Stimulated activated CD8-positive, alpha-beta memory T cell treated with anti-CD3 and anti-CD28 coated beads, Interleukin-2, amount 100 ng/mL, for 1 hour (primary cell): ENCODE measurements at places on chromosomes 11 and 22.

- no peak for DNase-seq
These were observed 8.8 kb downstream of the ZP1 start for GRCh38 chr11:60876168-60876485.

GRCh38 chr11:1693327-1694063, 3.5 kb upstream of the KRTAP5-6 start:
- DNase-seq: peak; percentile 48

DNA sequence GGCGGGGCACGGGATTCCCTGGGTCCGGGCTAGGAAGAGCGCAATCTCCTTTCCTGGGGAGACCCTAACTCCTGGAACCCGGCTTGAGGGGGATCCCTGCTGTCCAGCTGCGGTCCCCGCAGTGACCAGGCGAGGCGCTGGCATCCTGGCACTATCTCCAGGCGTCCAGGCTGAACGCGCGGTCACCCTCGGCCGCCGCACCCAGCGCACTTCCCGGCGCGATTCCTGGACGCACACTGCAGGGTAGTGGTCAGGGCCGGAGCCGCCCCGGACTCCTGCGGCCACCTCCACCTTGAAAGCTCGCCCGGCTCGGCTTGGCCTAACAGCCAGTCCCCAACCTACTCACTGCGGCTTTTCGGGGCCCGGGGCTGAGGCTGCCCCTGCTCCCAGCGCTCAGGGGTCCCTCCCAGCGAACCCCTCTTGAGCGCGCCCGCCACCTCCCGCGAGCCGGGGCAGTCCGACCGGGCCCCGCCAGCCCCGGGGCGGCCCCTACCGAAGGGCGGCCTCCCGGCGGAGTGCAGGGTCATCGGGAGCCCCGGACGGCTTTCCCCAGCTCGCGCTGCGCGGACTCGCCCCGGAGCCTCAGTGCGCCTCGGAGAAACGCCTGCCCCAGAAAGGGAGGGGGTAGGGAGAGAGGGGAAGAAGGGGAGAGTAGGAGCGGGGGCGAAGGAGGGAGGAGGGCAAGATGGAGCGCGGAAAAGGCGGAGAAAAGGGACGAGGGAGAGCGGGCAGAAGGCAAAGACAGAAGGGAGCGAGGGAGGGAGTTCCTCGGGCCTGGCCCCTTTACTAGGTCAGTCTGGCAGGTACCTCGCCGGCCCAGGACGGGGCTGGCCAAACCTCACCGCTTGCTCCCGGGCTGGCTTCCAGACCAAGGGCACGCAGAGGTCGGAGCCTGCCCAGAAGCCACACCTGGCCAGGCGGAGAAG, 1.0 kb downstream of the POU2AF3 start:
- DNase-seq: no peak

DNA sequence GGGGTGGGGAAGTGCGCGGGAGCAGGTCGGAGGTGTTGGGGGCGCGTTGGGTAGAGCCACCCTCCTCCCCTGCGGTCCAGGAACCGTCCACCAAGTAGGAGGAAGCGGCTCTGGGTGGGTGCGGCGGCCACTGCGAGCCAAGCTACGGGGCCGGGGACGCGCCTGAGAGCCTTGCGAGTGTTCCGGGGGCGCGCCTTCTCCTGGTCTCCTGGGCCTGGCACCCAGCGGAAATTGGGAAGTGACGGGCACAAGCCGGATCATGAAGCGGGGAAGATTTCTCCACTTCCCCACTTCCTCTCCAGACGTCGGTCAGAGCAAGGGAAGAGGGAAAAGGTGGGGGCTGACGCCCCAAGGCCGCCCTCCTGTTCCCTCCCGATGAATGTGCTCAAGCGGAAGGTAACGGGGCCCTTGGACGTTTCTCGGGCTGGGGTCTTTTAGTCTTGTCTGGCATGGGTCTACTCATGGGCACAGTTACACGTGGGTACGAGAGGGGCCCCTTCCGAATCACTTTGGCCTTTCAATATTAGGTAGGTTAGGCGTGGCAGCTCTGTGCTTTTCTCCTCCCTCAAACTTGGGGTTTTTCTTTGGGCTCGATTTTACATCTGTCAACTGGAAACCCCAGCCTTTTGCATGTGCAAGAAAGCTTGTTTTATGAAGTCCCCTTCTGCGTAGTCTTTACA, 865 bp downstream of the RBM14 start:
- DNase-seq: no peak

- DNase-seq: no peak
These were observed 403 bp upstream of the SBF2 start for GRCh38 chr11:10294290-10294953.

GRCh38 chr11:35160246-35160824, 21.4 kb downstream of the CD44 start:
- no peak for DNase-seq

GRCh38 chr22:34842630-34843029, 223.3 kb upstream of the ISX start:
- DNase-seq: no peak

DNA sequence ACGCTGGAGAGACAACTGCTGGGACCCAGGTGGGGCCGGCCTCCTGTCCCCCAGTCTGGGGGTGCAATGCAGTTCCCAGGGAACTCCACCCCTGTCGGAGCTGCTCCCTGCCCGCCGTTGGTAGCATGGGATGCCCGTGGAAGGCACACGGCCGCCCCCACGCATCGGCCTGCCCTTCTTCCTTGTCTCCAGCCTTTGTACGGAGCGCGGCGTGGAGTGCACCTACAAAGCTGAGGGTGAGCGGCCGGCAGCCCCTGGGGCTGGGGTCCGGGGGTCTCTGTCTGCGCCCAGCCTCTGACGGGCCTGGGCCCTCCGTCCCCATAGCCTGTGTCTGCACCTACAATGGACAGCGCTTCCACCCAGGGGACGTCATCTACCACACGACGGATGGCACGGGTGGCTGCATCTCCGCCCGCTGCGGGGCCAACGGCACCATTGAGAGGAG, 23.2 kb downstream of the MUC5AC start:
- no peak for DNase-seq

DNA sequence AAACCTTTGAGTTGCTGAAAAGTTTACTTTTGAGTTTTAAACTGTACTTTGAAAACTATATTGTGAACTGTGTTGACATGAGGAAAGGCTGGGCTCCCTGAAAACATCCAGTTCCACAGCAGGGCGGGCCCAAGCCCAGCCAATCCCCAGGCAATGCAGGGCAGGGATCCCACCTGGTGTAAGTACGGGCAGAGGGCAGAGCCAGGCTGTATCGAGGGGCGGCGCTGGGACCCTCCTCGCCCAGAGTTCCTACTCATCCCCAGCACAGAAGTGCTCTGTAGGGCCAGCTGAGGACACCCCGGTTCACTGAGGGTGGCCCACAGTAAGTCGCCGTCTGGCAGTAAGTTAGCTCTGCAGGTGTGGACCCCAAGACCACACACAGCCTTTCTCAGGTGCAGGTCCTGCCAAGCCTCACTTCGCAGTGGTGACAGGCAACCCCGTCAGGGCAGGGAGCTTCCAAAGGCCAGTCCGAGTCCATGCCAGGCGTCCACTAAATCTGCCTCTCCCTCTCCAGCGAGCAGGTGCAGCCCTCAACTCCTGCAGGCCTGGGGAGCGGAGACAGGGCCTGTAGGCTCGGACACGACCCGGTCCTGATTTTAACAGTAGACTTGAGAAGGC, 6.3 kb downstream of the RASSF7 start:
- no peak for DNase-seq

DNA sequence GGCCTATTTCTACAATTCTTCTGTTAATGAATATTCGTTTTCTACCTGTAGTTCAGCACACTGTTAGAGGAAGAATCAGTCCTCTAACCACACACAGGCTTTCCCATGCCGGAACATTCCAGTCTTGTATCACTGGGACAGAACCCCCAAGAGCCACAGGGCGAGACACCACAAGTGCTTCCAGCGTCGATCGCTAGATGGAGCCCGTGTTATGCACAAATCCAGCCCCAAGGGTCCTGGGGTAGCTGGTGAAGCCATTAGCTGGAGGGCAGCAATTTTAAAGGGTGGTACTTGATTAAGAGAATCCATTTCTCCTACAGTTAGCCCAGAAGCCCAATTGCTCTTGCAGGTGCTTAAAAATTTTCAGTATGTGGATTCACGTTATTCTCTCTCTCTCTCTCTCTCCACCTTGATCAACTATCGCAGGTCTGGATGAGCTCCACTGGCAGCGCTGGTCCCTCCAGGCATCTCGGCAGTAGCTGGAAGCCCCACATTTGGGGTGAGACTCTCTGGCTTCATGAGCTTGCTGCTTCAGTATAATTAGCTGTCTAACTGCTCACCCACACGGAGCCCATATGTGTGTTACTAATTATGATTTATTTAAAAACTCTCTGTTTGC, 148.2 kb upstream of the SNX19 start:
- DNase-seq: no peak

GRCh38 chr11:35372565-35373283, 46.6 kb downstream of the SLC1A2 start:
- no peak for DNase-seq

- no peak for DNase-seq
These were observed 18.4 kb downstream of the SELENOO start for GRCh38 chr22:50218996-50219727.

- no peak for DNase-seq
These were observed 2.4 kb downstream of the LIN7C start for GRCh38 chr11:27504205-27504604.

DNA sequence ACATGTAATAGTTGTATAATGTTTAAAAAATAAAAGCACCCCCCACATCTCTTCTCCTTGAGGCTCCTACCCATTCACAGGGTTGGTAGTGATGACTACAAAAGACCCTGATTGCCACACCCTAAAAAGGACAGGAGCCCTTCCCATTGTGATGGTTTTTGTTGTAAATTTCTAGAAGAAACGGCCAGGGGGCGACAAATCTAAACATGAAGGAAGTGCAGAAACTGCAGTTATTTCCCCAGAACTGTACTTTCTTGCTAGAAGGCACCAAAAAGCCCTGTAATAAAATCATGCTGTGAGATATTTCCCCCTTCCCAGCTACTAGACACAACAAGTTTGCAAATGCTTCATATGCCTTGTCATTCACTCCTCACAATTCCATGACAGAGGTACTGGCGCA, 10.8 kb downstream of the PRR5L start:
- DNase-seq: no peak

DNA sequence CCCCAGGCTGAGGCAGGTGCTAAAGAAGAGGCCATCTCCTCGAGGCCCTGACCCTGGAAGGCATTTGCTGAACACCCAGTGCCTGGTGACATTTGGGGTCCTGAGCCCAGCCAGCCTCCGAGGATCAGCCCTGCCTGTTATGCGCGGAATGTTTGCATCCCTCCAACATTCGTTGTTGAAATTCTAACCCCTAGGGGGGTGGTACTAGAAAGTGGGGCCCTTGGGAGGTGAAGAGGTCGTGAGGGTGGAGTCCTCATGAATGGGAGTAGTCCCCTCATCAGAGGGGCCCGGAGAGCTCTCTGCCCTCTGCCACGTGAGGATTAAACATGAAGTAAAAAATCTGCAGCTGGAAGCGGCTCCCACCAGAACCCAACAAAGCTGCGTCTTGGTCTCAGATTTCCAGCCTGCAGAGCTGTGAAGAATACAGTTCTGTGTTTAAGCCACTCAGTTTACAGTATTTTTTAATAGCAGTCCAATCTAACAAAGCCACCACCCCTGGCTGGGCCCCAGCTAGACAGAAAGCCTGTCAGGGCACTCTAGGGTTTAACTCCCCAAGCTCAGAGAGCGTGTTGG, 35.3 kb upstream of the SEPTIN5 start:
- no peak for DNase-seq

GRCh38 chr22:33380789-33381530, 322.8 kb upstream of the SYN3 start:
- DNase-seq: no peak

DNA sequence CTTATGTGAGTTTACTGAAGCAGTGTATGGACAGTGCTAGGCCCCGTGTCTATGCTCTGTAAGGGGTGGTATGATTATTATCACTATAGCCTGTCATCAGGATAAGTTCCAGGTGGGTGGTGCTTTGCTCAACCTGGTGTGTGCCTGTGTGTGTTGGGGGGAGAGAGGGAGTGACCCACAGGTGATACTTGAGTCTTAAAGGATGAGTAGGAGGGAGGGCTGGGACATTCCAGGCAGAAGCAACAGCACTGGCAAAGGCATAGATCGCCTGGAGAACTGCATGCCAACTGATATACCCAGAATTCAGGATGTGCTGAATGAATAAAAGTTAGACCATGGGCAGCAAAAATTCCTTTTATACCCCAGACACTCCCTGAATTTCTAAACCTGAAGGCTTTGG, 4.5 kb downstream of the KIAA1671 start:
- DNase-seq: no peak

DNA sequence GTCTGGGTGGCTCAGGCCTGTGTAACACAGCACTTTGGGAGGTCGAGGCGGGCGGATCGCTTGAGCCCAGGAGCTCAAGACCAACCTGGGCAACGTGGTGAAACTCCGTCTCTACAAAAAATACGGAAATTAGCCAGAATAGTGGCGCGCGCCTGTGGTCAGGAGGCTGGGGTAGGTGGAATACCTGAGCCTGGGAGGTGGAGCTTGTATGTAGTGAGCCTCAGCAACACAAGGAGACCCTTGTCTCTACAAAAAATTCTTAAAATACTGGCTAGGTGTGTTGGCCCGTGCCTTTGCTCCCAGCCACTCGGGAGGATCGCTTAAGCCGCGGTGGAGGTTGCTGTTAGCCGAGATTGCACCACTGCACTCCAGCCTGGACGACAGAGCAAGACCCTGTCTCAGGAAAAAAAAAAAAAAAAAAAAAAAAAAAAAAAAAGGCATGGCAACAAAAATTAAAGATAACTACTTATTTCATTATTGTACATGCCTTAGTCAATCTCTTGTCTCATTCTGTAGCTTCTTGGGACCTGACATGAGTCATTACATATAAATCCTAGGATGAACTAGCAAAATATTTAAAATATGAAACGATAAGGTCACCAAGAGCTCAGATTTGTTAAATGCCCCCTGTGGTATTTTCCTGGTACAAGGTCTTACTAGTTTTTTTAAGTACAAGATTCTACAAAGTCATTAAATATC, 1.1 kb downstream of the TAF1D start:
- no peak for DNase-seq

GRCh38 chr11:3849297-3849874, 6.1 kb upstream of the STIM1 start:
- DNase-seq: no peak

DNA sequence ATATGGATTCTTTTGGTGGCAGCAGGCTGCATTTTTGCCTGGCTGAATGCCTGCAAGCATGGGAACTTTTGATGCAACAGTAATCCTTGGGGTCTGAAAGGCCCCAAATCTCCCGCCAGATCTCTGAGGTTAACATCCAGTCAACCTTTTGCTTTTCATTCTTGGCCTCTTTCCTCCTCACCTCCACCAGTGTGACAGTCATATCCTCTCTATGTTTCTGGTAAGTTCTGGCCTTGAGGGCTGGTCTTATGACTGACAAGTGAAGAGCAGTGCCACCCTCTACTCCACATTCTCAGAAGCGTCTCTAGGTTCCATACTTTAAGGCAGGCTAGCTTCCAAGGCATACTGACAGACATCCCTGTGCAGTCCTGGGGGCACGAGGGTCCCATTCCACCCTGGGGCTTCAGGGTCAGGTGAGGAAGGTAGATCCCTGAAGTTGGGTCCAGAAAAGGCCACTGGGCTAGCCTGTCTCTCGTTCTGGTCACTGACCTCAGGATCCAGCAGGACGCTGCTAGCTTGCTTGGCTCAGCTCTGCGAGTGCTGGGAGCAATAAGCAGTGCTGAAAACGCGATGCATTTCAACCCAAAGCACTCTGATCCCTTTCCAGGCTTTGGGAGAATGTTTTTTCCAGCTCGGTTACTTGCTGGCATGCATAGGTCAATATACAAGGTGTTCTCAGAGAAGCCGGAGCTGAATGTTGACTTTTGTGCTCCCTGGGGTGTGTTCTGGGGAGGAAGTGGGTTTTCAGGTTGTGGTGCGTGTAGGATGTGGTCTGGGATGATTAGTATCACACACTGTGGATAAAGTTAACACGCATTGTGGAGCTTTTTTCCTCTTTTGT, 75.2 kb downstream of the PTPRJ start:
- DNase-seq: peak; percentile 7

GRCh38 chr11:27263986-27264385, 99.0 kb downstream of the CCDC34 start:
- no peak for DNase-seq
